ENCODE measurements at places on chromosomes 3 and 15.

GRCh38 chr15:88542342-88542733 lies 4.1 kb downstream of the DET1 start:
- DNase-seq: peak; percentile 52

- DNase-seq: no peak
These were observed 84.4 kb upstream of the KCNH8 start for GRCh38 chr3:19063936-19064335.

- no peak for DNase-seq
These were observed 97.1 kb upstream of the NR2E3 start for GRCh38 chr15:71713191-71713809.

- no peak for DNase-seq
These were observed 46.1 kb upstream of the TMCO5A start for GRCh38 chr15:37888356-37888755.

- peak; percentile 86 for DNase-seq
These were observed 67.9 kb upstream of the HEG1 start for GRCh38 chr3:125123451-125124305.

DNA sequence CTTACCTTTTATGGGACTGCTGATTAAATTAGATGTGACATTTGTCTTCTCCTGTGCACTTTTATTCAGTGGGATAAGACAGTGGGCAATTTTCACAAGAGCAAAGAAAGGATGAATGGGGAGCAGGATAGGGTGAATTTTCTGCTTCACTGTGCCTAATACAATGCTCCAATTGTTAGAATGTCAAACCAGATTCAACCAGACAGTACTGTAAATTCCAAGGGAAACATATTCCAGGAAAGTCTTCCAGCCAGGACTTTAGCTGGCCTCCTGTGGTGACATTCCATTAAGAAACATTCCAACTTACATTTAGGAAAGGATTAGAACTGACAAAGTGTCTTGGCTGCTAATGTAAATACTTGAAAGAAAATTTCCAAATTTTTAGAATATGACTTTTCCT lies 100.1 kb upstream of the PROK2 start:
- no peak for DNase-seq

DNA sequence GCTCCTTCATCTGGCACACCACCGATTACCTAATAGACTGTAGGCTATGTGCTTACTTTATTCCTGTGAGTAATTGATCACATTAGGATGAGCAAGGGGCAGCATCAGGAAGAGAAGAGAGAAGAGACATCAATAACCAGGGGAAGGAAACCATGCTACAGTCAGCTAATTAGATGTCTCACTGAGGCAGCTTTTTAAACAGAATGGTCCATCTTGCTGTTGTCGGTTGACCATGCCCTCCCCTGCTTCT lies 278.4 kb downstream of the RPLP1 start:
- no peak for DNase-seq

DNA sequence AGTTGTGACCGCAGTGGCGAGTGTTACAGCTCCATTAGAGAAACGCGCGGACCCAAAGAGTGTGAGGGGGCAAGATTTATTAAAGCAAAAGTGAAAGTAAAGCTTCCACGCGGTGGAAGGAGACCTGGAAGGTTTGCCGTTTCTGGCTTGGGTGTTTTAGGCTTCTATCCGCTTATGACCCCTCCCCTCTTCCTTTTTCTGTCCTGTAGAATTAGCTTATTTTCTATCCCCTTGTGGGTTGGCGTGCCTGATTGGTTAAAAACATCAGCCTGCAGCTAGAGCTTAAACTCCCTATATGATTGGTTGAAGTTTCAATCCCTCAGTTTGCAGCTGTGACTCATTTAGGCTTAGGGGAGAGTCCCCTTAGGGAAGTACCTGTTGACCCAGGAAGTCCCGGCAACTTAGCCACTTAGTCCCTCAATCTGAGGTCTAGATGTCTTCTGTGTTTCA lies 39.6 kb downstream of the C3orf38 start:
- peak; percentile 38 for DNase-seq

DNA sequence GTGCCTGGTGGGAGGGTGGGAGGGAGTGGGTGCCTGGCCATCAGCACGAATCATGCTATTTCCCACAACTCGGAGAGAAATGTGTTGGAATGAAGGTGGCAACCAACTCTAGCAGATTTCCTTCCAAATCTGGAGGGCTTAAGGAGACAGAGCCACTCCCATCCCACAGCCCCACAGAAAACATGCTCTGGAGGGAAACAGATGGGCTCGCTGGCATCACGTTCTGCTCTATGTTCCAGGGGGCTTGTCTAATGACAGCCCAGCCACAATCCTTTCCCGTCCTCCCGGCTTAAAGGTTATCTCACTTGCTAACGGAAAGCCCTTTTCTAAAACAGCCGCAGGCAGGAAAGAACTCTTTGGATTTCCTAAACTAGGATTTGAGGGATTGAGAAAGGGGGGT lies 65.3 kb downstream of the ADAMTS17 start:
- no peak for DNase-seq

DNA sequence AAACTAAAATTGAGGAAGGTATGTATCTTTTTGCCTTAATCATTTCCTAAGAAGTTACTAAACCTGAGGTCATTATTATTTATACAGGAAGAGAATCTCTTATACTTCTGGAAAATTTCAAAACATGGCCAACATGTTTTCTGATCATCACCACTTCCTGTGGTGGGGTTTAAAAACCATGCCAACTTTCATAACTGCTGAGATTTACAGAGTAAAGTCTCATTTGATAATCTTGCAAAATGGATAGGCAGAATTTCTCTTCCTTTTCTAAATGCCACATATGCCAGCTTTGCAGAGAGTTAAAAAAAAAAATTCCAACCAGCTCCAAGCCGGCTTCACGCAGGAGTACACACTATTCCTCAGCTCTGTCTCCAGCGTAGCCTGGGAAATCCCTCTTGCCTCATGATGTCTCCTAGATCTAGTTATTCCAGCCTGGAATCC lies 124.3 kb upstream of the SPRED1 start:
- no peak for DNase-seq

GRCh38 chr3:161067335-161067734 lies 37.8 kb downstream of the B3GALNT1 start:
- no peak for DNase-seq

DNA sequence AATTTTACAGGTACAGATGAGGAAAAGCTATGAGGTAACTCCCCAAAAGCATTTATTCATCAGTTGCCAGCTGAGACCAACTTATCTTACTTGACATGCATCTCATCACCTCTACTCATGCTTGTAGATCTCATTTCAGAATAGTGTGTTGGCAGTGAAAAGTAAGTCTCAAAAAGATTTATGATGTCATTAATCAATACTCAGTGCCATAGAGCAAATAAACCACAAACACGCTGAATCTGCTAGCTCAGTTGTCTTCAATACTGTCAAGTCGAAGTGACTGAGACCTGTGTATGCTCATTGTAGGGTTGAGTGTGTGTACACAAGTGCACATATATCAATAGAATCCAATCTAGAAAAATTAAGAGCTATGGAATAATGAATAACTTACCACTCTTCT lies 413.5 kb downstream of the CNTN3 start:
- DNase-seq: no peak

DNA sequence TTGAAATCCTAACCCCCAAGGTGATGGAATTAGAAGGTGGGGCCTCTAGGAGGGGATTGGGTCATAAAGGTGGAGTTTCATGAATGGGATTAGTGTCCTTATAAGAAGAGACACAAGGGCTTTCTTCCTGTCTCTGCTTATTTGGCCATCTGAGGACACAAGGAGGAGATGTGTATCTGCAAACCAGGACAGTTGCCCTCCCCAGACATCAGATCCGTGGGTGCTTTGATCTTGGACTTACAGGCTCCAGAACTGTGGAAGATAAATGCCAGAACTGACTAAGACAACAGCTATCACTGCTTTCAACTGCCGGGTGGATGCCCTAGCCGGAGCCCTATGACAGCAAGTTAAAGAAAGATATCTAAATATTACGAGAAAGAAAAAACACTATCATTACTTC lies 94.4 kb downstream of the CHRNA7 start:
- DNase-seq: no peak

Measured in trophoblast cell (in vitro differentiated cells and primary cell).